ENCODE measurements at places on chromosomes 6 and 20.

- DNase-seq, result no peak
Observed at GRCh38 chr6:134764741-134765140, 185.2 kb downstream of the ALDH8A1 start.

- DNase-seq, result no peak
Observed at GRCh38 chr6:35489995-35490791, 6.7 kb downstream of the TEAD3 start.

GRCh38 chr20:19872001-19872400 is 113.9 kb downstream of the RIN2 start:
- no peak for DNase-seq

GRCh38 chr6:30645989-30646388 is 944 bp upstream of the C6orf136 start:
- DNase-seq, result no peak

DNA sequence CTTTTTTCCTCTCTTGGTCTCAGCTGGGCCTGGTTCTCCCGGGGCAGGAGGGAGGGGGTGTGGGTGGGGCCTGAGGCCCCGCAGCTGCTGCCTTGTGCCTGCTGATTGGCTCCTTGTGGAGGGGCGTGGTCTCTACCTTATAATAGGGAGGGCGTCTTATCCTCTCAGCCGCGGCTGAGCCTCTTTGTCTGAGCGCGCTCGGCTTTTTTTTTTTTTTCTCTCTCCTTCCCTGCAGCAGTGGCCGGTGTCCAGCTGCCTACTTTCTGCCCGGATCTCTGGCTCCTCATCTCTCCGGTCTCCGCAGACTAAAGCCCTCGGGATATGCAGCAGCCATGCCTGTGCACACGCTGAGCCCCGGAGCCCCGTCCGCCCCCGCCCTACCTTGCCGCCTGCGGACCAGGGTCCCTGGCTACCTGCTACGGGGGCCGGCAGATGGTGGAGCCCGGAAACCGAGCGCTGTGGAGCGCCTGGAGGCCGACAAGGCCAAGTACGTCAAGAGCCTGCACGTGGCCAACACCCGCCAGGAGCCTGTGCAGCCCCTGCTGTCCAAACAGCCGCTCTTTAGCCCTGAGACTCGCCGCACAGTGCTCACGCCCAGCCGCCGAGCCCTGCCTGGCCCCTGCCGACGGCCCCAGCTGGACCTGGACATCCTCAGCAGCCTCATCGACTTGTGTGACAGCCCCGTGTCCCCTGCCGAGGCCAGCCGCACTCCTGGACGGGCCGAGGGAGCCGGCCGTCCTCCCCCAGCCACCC is 11.1 kb downstream of the FAM110A start:
- peak; percentile 90 for DNase-seq

GRCh38 chr6:16974704-16975359 is 127.0 kb upstream of the STMND1 start:
- DNase-seq, result no peak

DNA sequence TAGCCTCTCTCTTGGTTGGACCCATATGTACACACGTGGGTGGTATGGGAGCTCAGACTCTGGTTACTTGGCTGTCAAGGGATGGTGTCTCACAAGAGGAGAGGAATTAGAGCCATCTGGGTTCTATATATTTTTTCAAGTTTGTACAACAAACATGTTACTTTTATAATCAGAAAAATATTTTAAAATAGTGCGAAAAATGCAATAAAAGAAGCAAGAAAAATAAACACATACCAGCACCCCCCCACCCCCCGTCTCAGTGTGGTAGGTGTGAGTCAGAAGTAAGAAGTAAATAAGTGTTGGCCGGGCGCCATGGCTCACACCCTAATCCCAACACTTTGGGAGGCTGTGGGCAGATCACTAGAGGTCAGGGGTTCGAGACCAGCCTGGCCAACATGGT is 2.1 kb upstream of the TIAM2 start:
- DNase-seq, result no peak

- DNase-seq, result peak; percentile 93
Observed at GRCh38 chr20:31663838-31664695, 26.4 kb downstream of the COX4I2 start.

- no peak for DNase-seq
Observed at GRCh38 chr6:42030585-42031506, 19.5 kb upstream of the TAF8 start.

GRCh38 chr6:89260832-89261231 is 43.7 kb upstream of the GABRR1 start:
- DNase-seq, result peak; percentile 56

- DNase-seq, result no peak
Observed at GRCh38 chr6:169854813-169855212, 103.4 kb downstream of the ERMARD start.

DNA sequence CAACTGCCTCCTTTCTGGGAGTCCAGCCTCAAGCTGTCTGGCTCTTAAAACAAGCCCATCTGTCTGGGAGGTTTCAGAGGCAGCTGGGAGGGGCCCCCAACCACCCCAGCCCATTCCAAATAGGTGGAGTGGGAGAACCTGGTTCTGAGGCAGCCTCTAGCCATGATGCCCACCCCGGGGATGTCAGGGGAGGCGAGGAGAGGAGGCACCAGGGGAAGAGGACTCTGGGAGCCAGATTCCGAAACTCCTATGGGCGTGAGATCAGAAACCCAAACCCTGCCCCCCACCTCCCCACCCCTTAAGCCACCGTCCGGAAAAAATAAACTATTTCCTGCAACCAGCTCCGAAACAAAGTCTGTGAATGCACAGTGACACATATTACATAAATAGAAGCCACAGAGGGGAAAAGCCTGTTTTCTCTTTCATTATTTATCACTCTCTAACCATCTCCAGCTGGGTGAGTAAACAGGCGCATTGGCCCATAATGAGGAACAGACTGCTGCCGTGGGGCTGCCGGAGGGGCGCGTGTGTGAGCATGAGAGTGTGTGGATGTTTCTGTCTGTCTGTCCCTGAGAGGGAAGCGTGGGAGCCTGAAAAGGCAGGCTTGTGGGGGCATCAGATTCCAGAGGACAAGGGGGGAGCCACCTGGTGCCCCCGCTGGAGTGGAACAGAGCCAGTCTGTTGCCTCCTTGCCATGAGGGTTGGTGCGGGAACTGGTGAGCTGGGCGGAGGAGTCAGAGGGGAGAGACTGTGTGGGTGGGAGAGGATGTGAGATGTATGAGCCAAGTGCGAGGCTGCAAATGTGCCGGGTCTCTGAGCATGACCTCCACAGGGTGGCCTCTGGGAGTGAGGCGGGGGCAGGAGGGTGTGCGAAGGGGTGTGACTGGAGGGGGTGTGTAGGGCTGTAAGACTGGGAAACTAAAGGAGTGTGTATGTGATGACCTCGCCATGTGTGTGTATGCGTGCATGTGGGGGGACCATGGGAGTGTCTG is 14.3 kb upstream of the FOXP4 start:
- peak; percentile 58 for DNase-seq

GRCh38 chr20:58895448-58896180 is 43.1 kb downstream of the GNAS start:
- no peak for DNase-seq

DNA sequence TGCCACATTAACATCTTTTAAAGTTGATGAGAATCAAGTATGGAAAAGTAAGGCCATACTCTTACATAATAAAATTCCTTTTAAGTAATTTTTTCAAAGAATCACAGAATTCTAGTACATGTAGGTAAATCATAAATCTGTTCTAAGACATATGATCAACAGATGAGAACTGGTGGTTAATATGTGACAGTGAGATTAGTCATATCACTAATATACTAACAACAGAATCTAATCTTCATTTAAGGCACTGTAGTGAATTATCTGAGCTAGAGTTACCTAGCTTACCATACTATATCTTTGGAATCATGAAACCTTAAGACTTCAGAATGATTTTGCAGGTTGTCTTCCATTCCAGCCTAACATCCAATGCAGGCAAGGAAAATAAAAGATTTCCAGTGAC is 11.6 kb downstream of the PLN start:
- no peak for DNase-seq

DNA sequence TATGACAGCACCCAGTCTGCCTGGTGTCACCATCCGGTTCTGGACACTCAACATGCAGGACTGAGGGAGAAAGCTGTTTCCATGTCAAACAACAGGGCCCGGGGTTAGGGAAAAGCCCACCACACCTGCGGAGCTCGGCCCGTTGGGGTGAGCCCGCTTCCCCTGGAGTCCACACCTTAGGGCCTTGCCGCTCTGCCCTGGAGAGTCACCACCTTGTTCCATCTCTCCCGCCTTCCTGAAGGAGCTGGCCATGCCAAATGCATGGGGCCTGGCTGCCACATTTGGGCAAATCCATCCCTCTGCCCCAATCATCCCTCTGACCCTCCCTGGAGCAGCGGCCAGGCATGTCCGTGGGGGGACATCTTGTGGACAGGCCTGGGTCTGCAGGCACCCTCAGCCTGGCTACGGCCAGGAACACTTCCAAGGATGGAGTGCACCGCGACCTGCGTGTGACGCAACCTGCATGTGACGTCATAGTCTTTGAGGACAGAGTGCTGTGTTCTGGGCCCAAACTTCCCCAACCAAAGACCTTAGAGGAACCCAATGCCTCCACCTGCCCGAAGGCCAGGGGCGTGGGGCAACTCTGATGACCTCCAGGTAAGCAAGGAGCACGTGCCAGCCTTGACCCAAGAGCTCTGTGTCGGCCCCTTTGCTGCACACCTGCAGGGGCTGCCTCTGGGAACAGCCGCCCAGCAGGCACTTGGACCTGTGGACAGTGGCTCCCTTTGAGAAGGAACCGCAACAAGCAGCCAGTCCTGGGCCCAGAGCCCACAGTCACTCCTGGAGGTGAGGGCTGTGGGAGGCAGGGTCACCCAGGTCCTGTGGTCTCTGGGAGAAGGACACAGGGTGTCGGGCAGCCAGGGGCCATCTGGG is 1.7 kb downstream of the CABLES2 start:
- DNase-seq, result no peak

DNA sequence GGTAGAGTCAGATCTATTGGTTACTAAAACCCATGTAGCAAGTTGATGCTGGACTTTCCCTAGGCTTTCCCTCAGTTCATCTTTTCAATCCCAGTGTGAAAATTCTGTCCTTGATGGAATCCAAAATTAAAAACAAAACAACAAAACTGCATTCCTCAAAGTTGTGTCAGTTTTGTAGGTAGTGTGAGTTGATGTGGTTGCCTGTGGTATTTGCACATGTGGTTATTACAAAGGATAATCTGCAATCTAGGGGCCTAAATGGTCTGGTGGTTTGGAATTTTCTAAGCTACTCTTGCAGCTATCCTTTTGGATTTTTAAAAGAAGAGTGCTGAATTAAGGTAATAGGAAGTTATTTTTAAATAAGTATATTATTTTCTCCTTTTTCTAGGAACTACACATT is 132.2 kb upstream of the SCGN start:
- DNase-seq, result no peak

DNA sequence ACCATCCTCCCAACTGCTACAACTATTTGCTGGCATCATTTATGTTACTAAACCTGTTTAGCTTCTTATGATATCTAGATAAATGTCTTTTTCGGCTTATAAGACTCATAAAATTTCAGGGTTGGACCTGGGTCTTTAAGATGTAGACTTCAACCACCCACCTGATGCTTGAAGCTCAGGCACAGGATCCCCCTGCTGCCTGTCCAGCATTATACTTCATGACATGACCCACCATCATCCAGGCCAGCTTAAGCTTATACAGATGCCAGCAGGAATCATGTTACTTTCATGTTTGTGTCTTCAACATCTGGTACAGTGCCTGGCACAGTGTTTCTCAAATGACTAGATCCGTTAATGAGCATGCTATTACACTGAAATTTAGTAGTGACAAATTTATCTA is 47.4 kb downstream of the SLC17A5 start:
- no peak for DNase-seq

Measured in DMS153 (cell line).